ENCODE measurements at places on chromosomes 7 and 10.

DNA sequence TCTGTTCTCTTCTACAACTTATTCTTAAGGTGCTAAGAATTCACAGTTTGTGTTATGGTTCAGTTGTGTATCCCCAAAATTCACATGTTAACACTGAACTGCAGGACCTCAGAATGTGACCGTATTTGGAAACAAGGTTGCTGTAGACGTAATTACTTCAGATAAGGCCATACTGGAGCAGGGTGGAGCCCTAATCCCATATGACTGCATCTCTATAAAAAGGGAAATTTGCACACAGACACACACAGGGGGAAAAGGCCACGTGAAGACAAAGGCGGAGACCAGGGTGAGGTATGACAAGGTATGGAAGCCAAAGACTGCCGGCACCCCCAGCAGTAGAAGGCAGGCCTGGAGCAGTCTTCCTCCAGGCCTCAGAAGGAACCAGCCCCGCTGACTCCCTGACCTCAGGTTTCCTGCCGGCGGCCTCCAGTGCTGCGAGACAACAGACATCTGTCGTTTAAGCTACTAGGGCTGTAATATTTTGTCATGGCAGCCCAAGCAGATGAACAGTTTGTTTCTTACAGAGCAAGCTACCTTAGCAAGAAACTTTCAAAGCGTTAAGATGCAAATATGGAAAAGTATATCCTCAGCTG is 98.7 kb downstream of the PROSER2 start:
- no peak for DNase-seq

- no peak for DNase-seq
Observed at GRCh38 chr10:123102673-123103072, 33.1 kb upstream of the HMX3 start.

GRCh38 chr10:4786043-4786839 is 39.8 kb upstream of the AKR1E2 start:
- no peak for DNase-seq

DNA sequence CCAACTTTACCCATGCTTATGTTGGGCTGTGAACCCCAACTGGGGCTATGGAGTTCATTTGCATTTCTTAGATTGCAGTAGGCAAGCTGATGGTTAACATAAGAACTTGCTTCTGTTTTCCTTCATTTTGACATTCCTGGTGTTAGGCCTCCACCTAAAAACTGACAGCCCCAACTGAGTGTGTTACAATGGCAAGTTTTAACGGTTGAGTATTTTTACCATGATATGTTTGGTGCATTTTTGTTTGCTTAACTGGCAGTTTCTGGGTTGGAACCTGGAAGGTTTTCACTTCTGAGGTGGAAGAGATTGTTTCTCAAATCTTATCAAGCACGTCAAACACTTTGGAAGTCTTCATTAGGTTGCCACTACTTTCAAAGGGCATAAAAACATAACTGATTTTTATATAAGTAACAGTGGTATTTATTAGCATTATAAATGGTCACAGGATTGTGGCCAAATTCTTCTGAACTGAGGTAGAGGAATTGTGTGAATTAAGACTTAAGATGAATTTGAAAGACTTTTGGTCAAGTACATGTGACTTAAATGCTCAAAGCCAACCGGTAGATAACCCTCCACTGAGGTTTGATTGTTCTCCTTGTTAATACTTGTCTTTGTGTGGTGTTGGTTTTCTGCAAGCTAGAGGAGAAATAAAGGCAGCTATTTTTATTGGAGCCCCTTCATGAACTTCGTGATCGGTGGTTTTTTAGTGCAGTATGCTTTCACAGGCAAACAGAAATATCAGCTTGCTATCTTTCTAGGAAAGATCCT is 2.8 kb downstream of the BMI1 start:
- no peak for DNase-seq

DNA sequence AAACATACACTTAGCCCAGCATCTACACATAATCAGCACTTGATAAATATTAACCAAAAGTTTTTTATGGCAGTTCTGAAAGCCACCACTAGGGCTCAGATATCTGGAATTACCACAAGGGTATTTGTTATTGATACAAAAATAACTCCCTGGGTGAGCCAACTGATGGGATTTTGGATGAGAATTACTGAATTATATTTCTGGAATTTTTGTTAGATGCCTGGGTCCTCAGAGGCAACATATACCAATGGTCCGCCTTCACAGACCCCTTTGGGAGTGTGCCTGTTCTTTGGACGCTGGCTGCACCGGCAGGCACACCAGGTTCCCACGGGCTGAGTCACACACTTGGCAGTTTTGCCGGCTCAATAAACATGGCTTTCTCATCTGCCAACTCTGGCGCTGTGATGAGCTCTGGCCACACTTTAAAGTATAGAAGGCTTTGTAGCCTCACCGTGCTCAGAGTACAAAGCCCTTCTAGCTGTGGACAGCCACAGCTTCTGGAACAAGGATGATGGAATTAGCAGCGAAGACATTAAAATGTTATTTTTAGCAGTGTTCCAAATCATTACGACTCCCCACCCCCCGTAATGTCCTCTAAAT is 24.5 kb upstream of the EEPD1 start:
- no peak for DNase-seq

DNA sequence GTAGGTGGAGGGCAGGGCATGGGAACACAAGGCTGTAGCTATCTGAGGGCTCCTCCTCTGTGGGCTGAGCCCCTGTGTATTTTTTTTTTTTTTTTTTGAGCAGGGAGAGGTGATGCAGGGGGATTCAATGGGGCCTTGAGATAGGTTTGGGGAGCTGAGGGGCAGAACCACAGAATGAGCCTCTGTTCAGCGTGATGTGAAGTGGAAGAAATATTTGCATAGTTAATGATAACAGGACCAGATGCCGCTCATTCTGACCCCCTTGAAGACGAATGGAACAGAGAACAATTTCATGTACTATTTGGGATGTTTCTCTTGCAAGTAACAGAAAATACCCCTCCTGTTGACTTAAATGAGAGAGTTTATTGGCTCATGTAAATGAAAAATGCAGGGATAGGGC is 69.7 kb upstream of the EMX2 start:
- DNase-seq = no peak

GRCh38 chr10:57202356-57202755 is 841.3 kb upstream of the ZWINT start:
- DNase-seq = no peak

DNA sequence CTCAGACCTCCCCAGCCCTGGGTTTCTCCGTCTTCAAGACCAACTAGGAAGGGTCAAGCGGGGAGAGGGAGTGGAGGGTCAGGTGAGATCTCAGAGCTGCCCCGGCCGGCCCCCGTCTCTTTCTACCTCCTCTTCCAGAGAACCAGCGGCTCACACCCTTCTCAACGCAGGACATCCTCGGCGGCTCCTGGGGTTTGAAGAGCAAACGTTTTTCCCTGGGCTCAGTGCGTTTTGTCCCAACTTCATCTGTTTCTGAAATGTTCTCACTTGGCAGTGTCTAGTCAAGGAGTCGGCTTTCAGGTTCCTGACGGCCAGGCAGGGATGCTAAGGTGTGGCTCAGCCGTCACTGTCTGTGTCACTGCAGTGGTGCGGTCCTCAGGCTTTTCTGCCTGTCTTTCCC is 416.4 kb upstream of the FOXK1 start:
- no peak for DNase-seq

DNA sequence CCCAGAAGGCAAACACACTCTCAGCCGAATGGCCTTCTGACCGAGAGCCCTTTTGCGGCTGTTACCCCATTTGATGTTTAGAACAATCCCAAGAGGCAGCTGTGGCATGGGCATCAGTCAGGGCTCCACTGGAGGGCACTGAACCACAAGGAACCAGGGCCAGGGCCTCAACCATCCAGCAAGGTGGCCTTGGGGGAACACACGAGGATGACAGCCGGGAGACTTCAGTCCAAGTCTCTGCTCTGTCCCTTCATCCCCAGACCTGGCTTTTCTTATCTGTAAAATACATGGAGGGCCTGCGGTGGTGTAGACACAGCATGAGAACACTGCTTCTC is 63.6 kb upstream of the INSIG1 start:
- no peak for DNase-seq

DNA sequence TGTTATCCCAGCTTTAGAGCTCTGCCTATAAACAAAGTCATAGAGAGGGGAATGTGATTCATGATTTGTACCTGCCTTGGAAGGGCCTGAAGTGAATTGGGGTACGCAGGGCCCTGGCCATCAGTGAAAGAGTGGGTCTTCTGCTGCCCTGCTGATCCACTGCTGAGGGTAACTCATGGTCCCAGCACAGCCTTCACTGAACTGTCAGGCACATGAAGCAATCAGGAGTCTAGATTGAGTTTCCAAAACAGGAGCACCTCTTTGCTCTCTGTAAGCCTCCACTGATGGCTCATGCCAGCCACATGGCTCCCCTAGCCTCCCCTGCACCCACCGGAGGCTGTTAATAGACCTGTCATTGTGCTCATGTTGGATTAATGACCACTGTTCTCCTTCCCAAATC is 217.6 kb downstream of the KCNMA1 start:
- no peak for DNase-seq

DNA sequence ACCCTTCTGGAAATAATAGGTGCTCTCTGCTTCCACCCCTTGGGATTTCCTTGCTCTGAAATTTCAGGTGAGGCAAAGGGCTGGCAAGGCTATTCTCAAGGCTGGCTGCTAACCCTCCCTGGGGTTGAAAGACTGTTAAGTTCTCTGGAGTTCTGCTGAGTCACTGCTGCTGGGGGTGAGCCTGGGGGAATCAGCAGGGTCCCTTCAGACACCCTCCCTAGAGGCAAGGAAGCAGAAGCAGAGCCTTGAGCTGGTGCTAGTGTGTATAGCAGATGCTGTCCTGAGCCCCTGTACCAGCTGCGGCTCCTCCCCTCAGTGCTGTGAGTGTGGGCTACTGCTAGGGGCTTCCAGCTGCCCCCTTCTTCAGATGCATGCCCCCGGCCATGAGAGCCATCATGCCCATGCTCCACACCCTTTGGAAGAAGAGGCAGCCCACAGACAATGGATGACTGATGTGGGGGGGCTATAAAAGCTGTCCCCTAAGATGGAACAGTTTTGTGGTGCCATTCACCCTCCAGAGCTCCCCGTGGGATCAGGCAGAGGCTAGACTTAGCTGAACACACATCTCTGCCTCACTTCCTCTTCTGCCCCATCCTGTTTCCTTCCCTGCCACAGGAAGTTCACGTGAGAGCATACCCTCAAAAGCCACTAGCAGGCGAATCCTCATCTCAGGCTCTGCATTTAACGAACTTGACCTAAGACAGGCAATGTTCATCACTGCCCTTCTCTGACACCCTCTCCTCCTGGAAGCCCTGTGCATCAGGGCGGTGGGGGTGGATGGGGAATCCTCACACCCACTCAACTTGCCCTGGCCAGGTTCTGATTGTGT is 91.8 kb downstream of the SH3PXD2A start:
- DNase-seq = peak; percentile 71

- peak; percentile 89 for DNase-seq
Observed at GRCh38 chr7:143214789-143215679, 6.8 kb upstream of the TAS2R40 start.

DNA sequence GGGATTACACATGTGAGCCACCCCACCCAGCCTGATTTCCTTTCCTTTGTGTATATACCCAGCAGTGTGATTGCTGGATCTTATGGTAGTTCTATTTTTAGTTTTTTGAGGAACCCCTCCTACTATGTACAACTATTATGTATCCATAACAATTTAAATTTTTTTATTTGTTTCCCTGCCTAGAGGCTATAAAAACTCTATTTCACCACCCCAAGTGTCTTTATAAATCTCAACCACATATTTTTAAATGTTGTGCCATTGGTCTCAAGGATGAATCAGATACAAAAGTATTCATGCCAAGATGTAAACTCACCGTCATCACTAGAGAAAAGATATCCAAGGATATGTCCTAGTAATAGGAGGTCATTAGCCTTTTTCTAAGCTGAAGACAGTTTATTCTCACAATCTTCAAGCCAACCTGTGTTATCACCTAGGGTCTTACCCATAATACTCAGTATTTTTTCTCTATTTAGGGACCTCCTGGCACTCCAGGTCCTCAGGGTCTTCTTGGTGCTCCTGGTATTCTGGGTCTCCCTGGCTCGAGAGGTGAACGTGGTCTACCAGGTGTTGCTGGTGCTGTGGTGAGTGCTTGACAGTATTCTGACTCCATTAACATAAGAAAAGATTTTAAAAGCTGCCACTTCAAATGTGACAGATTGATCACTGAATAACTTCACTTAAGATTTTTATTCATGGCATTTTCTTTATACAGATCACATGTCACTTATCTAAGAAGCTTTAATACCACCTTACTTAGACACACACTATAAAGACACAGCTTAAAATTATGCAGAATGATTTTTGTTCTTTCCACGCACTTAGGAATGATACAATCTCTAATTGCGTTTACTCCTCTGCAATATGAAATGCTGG is 29.4 kb downstream of the COL1A2 start:
- DNase-seq = no peak

DNA sequence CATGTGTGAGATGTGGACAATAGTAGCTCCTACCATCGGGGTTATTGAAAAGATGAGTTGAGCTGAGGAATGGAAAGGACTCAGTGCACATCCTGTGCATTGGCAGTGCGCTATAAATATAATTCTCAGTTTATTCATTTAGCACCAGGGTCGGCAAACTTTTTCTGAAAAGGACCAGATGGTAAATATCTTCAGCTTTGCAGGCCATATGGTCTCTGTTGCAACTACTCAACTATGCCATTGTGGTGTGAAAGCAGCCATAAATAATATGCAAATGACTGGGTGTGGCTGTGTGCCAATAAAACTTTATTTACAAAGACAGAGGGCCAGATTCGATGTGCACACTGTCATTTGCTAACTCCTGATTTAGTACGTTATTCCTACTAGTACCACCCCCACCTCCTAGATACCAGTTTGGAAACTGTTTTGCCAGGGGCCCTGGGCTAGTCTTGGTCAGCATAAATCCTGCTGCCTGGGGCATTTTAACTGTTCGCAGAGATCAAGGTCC is 422.9 kb upstream of the MKI67 start:
- DNase-seq = no peak

DNA sequence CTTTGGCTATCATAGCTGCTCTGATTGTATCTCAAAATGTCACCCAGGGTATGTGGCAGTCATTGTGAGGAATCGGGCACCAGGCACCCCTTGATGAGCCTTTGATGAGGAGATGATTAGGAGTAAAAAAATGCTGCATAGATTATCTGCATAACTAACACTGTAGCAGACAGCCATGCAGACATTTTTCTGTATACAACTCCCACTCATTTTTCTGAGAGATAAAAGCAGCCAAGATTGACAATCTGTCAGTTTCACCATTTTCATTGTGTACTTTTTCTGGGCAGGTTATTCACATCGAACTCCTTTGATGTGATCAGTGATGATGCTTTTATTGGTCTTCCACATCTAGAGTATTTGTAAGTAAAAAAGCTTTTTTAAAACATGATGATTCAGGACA is 19.4 kb downstream of the LGI1 start:
- no peak for DNase-seq

Data from Jurkat, Clone E6-1 (cell line).